Lung (tissue), 17 donors: ENCODE measurements at places on chromosomes 3 and 15. TPM values are rescaled to one million over a fixed set of nuclear protein-coding genes. Genes with fewer than 3 reads are reported as not detected.
A peak's percentile ranks its signal among the peaks of the same experiment; 100 is the strongest.

DNA sequence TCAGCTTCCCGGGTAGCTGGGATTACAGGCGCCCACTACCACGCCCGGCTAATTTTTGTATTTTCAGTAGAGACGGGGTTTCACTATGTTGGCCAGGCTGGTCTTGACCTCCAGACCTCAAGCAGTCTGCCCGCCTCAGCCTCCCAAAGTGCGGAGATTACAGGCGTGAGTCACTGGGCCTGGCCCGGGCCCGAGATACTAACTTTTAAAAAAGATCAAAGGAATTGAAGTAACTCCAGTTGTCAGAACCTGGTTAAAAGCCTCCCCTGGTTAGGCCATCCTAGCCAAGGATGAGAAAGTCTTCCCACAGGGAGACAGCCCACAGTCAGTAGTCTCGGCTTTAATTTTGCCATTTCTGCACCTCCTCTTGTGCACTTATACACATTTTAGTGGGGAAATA is 212.3 kb upstream of the MCTP2 start:
- no peaks in the 10 kb centered on the region for H3K27me3 ChIP-seq
- H3K36me3 ChIP-seq = no peaks in the 10 kb centered on the region
- no peak overlapping the region for H3K27ac ChIP-seq
- H3K4me1 ChIP-seq = no peaks in the 10 kb centered on the region
- H3K4me3 ChIP-seq = no peak overlapping the region

The ZNF80 gene
- not detected for total RNA-seq

GRCh38 chr15:99257107-99257750 is 5.9 kb downstream of the LRRC28 start:
- peaks cover 2% of the 10 kb centered on the region for H3K4me1 ChIP-seq
- H3K27me3 ChIP-seq = no peaks in the 10 kb centered on the region

DNA sequence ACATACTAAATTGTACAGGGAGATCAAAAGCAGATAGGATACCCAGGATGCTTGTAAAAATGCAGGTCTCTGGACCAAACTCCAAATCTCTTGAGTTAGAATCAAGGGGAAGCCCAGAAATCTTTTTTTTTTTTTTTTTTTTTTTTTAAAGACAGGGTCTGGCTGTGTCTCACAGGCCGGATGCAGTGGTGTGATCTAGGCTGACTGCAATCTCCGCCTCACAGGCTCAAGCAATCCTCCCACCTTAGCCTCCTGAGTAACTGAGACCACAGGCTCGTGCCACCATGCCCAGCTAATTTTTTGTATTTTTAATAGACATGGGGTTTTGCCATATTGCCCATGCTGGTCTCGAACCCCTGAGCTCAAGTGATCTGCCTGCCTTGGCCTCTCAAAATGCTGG is 373.5 kb downstream of the SHQ1 start:
- no peaks in the 10 kb centered on the region for H3K4me1 ChIP-seq
- H3K27ac ChIP-seq = no peak overlapping the region
- no peaks in the 10 kb centered on the region for H3K27me3 ChIP-seq
- no peak overlapping the region for H3K4me3 ChIP-seq
- no peak for DNase-seq
- no peaks in the 10 kb centered on the region for H3K36me3 ChIP-seq

GRCh38 chr3:47250309-47251060 is 32.1 kb downstream of the KIF9 start:
- no peaks in the 10 kb centered on the region for H3K27me3 ChIP-seq
- DNase-seq = peak; percentile 29

- H3K4me3 ChIP-seq = no peak overlapping the region
- H3K27ac ChIP-seq = no peak overlapping the region
- no peaks in the 10 kb centered on the region for H3K27me3 ChIP-seq
Observed at GRCh38 chr3:133236901-133237300, 163.0 kb upstream of the BFSP2 start.

The FBXO40 gene
- 0.06 TPM for total RNA-seq

DNA sequence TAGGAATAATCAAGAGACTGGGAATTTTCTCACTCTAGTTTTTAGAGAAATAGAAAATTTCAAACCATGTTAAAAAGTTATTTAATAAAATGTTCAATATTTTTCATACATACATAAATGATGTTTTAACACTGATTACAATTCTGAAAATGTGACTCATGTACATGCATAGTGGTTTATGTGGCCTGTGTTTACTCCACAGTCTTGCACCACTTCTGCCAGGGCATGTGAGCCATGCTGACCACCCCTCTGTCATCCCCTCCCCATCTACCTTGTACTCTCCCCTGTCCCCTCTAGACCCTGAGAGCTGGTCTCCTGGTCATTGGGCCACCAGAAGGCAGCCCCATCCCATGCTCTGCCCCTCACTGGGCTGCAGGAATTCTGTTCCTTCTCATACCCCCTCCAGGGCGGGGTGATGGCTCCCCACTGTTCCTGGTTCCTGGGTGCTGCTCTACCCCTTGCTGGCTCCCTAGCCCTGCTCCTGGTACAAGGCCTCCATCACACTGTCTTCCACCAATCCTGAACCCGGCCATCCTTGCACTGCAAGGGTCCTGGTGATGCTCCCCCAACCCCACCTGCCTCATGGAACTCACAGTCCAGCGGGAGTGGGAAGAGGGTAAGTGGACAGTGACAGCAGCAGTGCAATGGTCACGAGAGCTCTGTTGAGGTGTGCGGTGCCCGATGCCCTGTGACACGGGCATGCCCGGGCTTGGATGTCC is 24.2 kb upstream of the SLC41A3 start:
- no peaks in the 10 kb centered on the region for H3K36me3 ChIP-seq
- no peaks in the 10 kb centered on the region for H3K27me3 ChIP-seq
- H3K4me3 ChIP-seq = no peak overlapping the region
- H3K27ac ChIP-seq = no peak overlapping the region

The IQCF5 gene
- total RNA-seq = not detected

The CBLB gene
- 124 TPM for total RNA-seq

GRCh38 chr3:23183731-23184130 is 19.4 kb upstream of the UBE2E2 start:
- no peak overlapping the region for H3K4me3 ChIP-seq
- H3K4me1 ChIP-seq = no peaks in the 10 kb centered on the region
- no peak overlapping the region for H3K27ac ChIP-seq
- H3K27me3 ChIP-seq = no peaks in the 10 kb centered on the region

- no peak for DNase-seq
- no peak overlapping the region for H3K4me3 ChIP-seq
- H3K27ac ChIP-seq = no peak overlapping the region
- H3K36me3 ChIP-seq = no peaks in the 10 kb centered on the region
- peaks cover 3% of the 10 kb centered on the region for H3K27me3 ChIP-seq
Observed at GRCh38 chr15:80203361-80203885, 48.6 kb downstream of the CTXND1 start.

DNA sequence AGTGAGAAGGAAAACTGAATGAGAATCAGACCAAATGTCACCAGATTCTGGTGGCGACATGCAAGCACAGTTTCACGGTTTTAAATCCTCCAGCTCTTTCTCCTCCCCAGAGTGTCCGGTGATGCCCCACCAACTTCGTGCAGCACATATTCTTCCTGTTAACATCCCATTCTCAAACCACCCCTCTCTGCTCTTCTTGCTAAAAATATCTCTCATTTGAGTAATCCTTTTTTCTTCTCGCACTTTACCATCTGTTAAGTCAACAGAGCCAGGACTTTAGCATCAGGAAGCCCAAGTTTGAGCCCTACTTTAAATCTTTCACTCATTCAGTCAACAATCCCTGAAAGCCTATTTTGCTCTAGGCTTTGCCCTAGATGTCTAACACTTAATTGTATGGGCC is 68.2 kb upstream of the VGLL4 start:
- no peak overlapping the region for H3K27ac ChIP-seq
- no peaks in the 10 kb centered on the region for H3K36me3 ChIP-seq
- no peak overlapping the region for H3K4me3 ChIP-seq
- no peaks in the 10 kb centered on the region for H3K27me3 ChIP-seq

DNA sequence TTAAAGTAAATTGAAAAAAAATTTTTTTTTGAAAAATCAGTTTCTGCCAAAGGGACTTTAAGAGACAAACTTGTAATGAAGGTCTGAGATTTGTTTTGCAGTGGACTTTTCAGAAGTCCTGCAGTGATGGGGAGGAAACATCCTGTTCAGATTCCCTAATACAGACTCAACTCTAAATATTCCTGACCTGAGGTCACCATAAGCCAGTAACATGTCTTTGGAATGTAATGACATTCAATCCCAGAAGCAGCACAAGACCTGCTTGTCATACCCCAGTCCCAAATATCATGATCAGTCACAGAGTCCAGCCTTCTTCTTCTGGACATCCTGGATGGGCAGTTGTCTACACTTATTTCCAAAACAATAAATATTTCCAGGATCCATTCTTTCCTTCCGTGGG is 53.6 kb downstream of the TMEM39A start:
- H3K4me1 ChIP-seq = no peaks in the 10 kb centered on the region
- H3K36me3 ChIP-seq = peaks cover 28% of the 10 kb centered on the region
- DNase-seq = no peak
- H3K27ac ChIP-seq = no peak overlapping the region

DNA sequence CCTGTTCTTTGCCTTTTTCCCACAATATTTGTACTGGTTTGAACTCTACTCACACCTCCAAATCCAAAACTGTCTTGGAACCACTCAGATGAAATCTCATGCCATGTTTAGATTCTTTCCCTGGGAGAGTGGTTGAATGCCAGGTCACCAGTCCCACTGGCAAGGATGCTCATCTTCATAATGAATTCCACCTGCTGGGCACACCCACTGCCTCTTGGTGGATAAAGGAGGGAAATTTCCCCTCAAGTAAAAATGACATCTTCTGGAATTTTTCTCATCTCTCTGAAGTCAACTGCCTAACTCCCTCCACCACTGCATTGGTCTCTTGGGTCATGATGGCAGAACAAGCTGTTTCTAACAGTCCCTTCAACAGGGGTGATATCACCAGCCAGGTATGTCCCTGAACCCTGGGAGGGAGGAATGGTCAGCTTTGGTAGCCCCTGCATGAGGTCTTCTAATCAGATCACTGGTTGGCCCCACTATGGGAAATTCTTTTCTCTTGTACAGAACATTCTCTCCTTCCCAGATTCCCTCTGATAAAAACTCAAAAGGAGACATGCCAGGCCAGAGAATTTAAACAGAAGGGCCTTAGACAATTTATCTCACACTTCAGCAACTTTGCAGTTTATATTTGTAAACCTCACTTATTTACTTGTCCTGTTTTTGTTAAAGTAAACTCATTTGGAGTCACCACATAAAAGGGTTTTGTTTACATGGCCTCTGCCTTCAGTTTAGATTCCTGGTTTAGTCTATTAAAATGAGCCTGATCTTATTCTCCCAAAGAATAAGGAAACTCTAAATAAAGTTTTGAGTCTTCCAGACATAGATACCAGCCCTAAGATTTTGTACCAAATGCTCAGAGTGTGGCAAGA is 143.4 kb downstream of the WNT5A start:
- no peak for DNase-seq
- no peak overlapping the region for H3K27ac ChIP-seq
- H3K27me3 ChIP-seq = no peaks in the 10 kb centered on the region
- no peaks in the 10 kb centered on the region for H3K4me1 ChIP-seq
- no peaks in the 10 kb centered on the region for H3K36me3 ChIP-seq

- H3K27me3 ChIP-seq = no peaks in the 10 kb centered on the region
- peaks cover 15% of the 10 kb centered on the region for H3K4me1 ChIP-seq
- peak overlapping the region; percentile 58 for H3K4me3 ChIP-seq
- peak overlapping the region; percentile 99 for H3K27ac ChIP-seq
- peaks cover 1% of the 10 kb centered on the region for H3K36me3 ChIP-seq
- peak; percentile 81 for DNase-seq
Observed at GRCh38 chr3:196740481-196741248, 1.0 kb downstream of the PAK2 start.

DNA sequence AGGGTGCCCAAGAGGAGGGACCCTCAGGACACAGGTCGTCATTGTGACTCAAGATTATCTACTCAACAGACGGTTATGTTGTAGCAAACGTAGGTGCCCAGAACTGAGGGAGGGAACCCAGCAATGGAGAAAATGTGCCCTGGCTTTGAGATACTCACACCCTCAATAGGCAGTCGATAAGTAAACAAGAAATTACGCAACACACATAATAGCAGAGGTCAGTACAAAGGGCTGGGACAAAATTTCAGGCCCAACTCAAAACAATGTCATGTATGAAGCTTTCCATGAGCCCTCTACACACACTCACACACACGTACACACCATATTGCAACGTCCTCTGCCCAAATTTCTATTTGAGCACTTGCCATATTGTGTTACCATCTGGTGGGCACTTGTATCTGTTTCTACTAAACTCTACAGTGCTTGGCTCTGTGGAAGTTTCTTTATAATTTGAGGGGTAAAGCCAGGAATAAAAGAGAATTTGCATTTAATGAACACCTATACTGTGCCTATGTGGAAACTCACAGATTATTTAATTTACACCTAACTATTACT is 114.6 kb upstream of the TRIM42 start:
- no peak for DNase-seq
- H3K4me1 ChIP-seq = no peaks in the 10 kb centered on the region
- H3K4me3 ChIP-seq = no peak overlapping the region
- no peak overlapping the region for H3K27ac ChIP-seq
- no peaks in the 10 kb centered on the region for H3K27me3 ChIP-seq
- H3K36me3 ChIP-seq = no peaks in the 10 kb centered on the region
